H1 (cell line): ENCODE measurements at places on chromosomes 3 and 15.

GRCh38 chr3:165884518-165884917 is 47.3 kb upstream of the BCHE start:
- no peak for DNase-seq

DNA sequence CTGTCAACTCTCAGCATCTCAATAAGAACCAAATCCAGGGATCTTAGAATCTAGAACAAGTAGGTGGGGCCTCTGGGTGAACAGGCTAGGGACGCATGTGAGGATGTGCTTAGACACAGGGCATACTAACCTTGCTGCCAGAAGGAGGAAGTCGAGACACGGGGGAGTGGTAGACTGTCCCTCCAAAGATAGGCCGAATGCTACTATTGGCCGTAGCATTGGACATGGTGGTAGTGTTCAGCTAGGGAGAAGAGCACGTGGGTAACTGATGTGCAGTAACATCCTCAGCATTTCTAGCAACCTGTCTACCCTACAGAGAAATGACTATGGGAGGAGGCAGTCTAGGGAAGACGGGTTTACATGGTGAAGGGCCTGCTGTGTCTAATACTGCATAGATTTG is 15.6 kb downstream of the RCCD1 start:
- DNase-seq, result no peak

GRCh38 chr15:71646767-71647486 is 163.4 kb upstream of the NR2E3 start:
- no peak for DNase-seq

DNA sequence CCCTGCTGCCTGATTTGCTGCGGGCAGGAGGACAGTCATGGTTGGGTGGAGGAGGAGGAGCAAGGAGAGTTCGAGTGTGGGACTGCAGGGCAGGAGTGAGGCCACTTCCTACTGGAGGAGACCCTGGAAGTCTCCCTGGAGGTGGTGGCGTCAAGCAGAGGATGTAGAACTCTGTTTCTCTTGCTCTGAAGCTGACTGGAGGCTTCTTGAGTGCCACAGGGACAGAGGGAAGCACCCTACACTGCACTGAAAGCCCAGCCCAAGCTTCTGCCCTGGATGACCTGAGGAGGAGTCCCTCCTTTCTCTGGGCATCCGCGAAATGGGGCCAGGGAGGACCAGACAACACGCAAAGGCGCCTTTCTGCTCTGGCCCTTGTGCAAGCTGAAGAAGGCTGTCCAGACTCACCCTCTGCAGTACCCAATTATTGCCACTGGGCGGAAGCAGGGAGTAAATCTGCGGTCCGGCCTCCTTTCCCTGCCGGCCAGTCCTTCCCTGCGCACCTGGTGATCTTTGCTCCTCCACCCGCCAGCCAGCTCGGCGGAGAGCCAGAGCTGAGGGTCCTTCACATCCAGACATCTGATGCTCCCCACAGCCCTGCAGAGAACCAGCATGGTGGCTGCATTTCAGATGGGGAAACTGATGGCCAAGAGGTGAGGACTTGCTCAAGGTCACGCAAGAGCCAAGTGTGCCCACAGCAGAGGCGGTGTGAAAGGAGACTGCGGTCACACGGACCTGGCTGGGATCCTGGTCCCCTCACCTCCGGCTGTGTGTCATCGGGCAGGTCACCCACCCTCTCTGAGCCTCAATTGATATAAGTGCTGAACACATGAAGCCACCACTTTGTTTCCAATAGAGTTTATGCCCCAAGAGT is 207.1 kb downstream of the TBC1D2B start:
- DNase-seq, result peak; percentile 39

GRCh38 chr3:117184574-117184973 is 475.0 kb downstream of the TUSC7 start:
- DNase-seq, result no peak

DNA sequence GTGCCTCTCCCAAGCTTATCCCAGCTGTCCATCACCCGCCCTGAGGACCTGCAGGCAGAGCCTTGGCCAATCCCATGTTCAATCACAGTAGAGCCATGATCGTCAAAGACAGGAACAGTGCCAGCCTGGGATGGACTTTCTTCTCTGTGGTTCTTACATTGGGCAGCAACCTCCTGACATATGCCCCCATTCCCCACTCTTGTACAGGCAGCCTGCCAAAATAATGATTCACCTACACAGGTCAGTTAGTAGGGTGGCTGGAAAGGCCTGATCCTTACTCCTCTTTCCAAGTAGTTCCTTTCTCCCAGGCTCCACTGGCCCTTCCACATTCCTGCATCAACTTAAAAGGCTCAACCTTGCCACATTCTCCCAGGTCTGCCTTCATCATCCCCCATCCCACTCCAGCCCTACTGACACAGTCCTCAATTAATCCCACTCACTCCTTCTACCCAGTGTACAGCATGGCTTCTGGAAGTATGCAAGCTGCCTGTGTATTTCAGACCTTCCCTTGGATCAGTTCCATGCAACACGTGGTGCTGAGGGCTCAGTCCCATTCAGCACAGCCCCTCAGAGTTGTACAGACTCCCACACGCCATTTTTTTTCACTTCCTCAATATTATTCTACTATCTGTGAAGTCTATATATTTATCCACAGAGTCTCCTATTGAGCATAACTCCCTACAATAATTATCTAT is 189.8 kb downstream of the NTRK3 start:
- DNase-seq, result no peak

GRCh38 chr3:102129760-102130608 is 280.7 kb downstream of the NFKBIZ start:
- DNase-seq, result no peak

- DNase-seq, result no peak
Measured at GRCh38 chr3:102514241-102514640, 79.4 kb downstream of the ZPLD1 start.

GRCh38 chr15:101162701-101163483 is 89.0 kb downstream of the CHSY1 start:
- DNase-seq, result no peak

GRCh38 chr3:187042346-187042745 is 97.0 kb downstream of the RPL39L start:
- DNase-seq, result no peak

DNA sequence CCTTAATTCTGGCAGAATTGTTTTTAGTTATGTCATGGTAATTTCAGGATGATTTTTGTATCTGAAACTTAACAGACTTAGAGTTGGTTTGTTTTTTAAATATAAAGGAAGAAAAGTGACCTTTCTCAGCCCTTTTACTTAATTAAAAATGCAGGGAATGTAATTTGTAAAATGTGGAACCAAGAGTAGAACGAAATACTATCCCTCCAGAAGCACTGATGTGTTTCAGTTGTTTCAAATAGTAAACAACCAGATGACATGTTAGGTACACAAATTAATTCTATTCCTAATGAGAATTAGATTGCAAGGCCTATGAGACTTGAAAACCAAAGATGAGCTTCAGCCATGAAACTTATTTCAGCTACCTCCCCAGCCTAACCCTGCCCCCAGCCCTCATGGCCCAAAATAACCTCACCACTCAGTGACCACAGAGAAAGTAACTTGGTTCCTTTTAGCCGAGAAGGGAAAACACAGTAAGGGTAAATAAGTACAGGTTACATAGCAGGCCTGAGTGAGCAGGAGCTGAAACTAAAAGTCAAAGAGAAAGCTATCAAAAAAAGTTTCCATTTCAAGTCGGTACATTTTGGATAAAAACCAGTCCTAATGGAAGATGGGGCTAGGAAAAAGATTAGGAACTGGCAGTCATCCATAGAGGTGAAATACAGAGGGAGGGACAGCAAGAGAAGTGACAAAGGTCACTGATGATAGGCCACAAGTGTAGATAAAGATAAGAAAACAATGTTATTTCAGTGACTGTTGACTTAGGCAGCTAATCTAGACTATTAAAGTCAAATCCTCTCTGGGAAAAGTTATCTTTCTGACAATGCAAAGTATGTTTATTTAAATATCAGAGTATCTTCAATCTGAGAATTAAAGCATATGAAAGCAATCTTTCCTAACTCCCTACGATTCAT is 23.2 kb downstream of the SENP8 start:
- DNase-seq, result no peak

DNA sequence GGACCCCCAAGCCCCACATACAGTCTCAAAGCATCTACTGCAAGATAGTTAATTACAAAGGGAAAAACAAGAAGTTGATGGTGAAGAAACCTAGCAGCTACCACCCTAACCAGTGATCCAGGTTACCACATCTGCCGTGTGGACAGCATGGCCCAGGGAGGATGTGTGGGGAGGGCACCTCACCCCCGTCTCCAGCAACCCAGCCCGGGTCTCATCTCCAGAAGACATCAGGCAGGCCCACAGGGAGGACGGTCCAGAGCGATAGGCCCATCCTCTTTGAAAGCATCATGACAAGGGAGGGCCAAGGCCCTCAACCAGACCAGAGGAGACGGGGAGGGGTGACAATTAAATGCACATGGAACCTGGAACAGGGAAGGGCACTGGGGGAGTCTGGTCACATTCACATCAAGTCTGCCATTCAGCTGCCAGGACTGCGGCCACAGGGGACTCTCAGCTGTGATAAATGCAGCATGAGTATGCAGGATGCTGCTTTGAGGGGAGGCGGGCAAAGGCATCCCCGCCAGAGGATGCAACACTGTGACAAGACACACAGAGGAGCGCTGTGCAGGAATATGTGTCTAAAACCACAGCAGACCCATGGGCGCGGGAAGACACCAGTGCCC is 18.8 kb downstream of the ZXDC start:
- no peak for DNase-seq

DNA sequence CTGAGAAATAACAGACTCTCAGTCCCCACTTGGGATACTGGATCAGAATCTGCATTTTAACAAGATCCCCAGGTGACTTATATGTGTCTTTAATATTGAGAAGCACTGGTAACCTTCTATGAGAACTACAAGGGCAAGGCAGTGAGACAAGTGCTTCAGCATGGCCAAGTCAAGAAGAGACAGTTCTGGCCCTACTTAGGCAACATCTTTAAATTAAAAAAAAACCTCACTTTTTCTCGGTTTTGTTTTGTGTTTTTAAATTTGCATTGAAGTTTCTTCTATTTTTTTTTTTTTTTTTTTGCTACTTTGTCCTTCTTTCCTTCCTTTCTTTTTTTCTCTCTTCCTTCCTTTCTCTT is 42.5 kb upstream of the SPTSSB start:
- no peak for DNase-seq

GRCh38 chr3:24487325-24488262 is 7.1 kb downstream of the THRB start:
- DNase-seq, result no peak
